ENCODE measurements at places on chromosomes 6 and 20. TPM values are rescaled to one million over a fixed set of nuclear protein-coding genes. Genes with fewer than 3 reads are reported as not detected.

DNA sequence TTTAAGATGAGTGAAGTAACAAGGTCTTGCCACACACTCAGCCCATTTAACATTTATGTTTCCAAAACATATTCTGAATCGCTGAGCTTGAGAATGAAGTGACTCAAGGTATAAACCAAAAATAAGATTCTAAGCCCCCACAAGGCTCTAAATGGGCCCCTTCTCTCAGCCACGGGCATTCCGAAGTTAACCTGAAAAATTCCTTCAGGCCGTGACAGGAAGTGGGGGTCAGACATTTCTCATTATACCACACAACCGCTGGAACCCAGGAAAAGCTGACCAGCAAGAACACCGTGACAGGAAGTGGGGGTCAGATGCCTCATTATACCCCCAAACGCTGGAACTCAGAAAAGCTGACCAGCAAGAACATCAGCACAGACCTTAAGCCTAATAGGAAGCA, 247.9 kb downstream of the ERMARD start:
- no peak for DNase-seq

DNA sequence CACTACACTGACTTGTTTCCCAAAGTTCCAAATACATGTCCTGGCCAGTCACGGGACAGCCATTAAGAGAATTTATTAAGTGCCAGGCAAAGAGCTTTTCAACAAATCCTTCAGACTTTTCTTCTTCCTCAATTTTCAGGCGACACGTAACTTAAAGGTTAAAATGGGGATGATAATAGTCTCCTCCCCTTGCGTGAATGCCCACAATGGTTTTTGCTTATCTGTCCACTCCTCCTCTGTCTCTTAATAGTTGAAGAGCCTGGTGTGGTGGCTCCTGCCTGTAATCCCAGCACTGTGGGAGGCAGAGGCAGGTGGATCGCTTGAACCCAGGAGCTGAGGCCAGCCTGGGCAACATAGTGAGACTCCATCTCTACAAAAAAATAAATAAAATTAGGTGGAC, 11.4 kb upstream of the PARD6B start:
- DNase-seq: no peak

- DNase-seq: no peak
Observed at GRCh38 chr6:53107091-53107490, 41.5 kb downstream of the GCM1 start.

GRCh38 chr20:50628853-50629669, 62.3 kb downstream of the RIPOR3 start:
- DNase-seq: no peak

GRCh38 chr6:28205879-28206278, 19.2 kb upstream of the ZSCAN9 start:
- DNase-seq: no peak

Gene THBS2
- not detected for total RNA-seq

DNA sequence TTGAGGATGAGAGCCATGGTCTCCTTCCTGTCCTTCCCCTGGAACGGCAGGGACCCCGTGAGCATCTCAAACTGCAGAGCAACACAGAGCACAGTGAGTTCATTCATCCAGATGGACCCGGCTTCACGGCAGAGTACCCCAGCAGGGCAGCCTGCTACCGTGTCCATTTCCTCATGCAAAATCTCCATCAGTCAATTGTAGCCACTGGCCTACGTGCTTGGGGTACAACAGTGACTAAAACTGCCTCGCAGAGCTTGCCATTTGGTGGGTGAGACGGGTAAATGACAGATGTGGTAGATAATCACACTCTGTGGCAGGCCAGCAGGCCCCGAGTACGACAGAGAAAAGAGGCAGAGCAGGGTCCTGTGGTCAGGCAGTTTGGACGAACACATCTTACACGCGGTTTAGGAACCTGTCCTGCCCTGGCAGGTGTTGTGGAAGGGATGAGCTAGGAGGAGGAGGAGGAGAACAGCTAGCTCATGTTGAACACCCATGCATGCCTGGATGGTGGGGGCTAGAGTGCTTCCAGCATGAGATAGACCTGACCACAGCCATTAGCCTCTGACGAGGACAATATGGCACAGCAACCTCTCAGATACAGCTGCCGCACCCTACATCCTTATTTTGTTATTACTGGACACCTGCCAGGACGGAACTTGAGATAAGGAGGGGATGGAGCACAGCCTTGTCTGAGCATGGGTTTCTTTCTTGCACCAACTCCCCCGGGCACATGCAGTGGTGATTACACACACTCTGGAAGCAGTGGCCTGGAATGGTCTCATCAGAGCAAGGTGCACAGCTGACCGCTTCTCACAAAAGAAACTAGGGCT, 95.6 kb downstream of the RAMACL start:
- no peak for DNase-seq

Gene ROS1
- total RNA-seq: not detected

Gene NEURL2
- 1.4 TPM for total RNA-seq

DNA sequence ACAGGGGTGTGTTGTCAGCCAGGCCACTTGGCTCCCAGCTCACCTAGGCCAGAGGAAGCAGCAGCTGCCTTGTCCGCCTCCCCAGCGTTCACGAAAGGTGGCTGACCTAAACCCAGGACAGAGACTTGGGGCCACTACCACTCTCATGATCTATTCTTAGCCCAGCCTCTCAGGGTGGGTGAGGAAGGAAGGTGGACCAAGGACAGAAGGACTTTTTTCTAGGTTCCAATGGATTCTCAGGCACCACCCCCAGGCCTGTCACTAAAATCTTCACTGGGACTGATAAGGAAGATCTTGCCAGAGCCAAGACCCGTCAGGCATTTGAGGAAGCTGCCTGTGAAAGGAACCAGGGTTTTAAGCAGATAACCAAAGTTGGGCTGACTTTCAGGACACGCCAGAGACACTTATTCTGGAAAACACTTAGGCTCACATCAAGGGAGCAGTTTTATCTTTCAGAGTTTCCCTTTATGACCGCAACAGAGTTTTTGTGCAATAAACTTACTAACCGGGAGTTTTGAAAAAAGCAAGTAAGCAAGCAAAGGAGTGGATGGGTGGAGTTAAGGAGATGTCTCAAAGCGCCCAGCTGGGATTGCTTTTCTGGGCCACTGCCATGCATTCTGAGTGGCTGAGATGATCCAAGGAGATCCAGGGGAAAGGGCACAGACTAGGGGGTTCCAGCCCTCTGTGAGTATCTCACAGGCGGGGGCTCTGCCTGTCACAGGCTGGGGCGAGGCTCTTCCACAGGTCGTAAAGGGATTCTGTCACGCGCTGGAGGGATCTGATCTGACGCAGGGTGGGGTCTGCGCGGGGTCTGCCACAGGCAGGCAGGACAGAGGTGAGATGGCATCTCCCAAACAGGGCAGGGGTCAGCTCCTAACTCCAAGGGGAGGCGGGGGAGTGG, 989 bp downstream of the FITM2 start:
- DNase-seq: no peak

- no peak for DNase-seq
Observed at GRCh38 chr20:13783528-13783927, 1.2 kb downstream of the ESF1 start.

DNA sequence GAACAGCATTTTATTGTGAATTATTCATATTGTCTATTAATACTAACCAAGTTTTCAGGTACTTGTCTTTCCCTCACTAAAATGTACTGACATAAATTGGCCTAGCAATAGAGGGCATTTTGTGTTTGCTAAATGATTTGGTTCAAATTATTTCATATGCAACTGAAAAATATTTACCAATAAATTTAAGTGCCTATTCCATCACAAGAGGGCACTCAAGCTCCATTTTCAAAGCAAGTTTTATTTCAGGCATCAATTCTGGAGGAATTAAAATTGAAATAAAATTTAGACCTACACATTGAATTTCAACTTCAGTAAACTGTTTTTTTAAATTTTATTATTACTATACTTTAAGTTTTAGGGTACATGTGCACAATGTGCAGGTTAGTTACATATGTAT, 114.3 kb upstream of the SYNCRIP start:
- DNase-seq: no peak

DNA sequence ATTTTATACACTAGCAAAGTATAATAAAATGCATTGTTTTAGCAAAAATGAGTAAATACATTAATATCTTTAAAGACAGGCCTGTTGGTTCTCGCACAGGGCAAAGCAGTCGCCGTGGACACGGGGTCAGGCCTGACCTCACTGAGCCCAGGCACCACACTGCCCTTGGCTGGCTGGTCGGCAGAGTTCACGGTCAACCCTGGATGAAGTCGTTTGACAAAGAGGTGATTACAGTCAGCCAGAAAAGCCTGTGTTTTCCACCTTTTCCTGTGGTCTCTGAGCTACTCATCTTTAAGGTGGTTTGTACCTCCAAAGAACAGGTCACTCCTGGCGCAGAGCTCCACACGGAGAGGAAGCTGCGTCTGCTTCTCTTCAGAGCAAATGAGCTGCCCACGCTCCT, 191.5 kb downstream of the DLL1 start:
- DNase-seq: no peak

Gene GNRH2
- not detected for total RNA-seq

Gene HMGCLL1
- 0.07 TPM for total RNA-seq

Gene SLC44A4
- 0.07 TPM for total RNA-seq

- DNase-seq: no peak
Observed at GRCh38 chr20:62391165-62392076, 4.5 kb downstream of the RPS21 start.
